Activated CD8-positive, alpha-beta T cell treated with anti-CD3 and anti-CD28 coated beads for 36 hours (primary cell): ENCODE measurements at places on chromosomes 3 and 15. TPM values are rescaled to one million over a fixed set of nuclear protein-coding genes. Genes with fewer than 3 reads are reported as not detected.
A peak's percentile ranks its signal among the peaks of the same experiment; 100 is the strongest.

Gene BOC
- total RNA-seq, result 0.20 TPM

Gene EIF3J
- 109 TPM for total RNA-seq

DNA sequence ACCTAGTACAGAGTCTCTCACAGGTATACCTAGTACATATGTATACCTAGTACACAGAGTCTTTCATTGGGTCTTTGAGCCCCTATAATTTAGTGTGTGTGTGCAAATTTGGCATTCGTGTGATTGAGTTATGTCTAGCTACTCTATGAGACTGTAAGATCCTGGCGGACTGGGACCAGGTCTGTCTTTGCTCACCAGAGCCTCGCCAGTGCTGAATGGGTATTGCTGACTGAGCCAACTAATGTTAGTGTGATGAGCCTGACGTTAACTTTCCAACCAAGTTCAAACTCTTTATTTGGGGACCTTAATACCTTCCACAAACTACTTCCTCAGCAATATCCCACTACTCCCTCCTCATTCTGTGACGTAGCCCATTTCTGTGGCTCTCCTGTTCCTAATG, 35.6 kb downstream of the SETMAR start:
- no peak for DNase-seq

Gene ERICH6
- total RNA-seq, result not detected

DNA sequence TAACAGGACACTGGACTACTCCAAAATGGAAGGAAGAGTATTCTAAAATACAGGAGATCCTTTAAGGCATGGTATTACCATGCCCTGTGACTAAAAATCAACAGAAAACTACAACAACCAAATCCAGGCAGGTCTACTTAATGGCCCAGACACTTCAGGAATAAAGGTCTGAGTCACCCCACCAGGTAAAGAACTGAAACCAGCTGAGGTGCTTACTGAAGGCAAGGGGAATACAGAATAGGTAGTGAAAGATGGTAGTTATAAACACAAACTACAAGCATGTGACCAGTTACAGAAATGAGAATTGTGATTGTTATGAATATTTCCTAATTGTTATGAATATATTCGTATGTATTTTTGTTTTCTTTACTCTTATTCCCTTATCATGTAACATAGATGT, 13.4 kb downstream of the IFT57 start:
- DNase-seq, result no peak

- peak; percentile 41 for DNase-seq
Measured at GRCh38 chr15:67303490-67304363, 49.1 kb downstream of the IQCH start.

- no peak for DNase-seq
Measured at GRCh38 chr3:13023235-13023970, 49.8 kb downstream of the IQSEC1 start.

DNA sequence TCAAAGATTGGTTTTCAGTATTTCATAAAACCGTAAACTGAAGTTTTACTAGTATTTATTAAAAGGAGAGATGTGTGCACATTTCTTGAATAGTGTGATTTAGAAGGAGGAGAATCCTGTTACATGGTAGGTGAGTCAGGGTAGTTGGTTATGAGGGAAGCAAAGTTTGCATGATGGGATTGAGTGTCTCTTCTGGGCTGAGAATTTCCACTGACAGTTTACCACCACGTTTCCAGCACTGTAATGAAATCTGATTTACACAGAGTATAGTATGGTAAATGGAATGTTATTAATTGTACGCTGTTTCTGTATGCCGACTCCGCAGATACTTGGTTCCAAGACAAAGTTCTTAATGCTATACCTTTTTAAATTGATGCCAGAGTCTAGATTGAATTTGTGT, 1.6 kb downstream of the NECTIN3 start:
- DNase-seq, result no peak

DNA sequence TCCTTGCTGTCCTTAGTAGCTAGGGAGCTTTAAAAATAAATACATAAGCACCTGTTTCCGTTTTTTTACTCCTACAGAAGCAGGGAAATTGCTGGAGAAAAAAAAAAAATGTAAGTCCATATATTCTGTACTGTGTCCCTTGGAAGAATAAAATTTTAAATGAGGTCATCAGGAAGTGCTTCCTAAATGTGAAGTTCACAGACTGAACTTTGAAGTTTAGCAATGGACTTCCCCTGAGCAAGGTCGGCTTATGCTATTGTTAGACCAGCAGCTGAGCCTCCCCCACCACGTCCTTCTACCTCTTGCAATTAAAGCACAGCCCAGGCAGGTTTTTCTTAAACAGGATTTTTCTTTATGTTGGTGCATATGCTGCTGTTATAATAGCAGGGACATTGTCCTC, 26.3 kb downstream of the LIPC start:
- peak; percentile 62 for DNase-seq

DNA sequence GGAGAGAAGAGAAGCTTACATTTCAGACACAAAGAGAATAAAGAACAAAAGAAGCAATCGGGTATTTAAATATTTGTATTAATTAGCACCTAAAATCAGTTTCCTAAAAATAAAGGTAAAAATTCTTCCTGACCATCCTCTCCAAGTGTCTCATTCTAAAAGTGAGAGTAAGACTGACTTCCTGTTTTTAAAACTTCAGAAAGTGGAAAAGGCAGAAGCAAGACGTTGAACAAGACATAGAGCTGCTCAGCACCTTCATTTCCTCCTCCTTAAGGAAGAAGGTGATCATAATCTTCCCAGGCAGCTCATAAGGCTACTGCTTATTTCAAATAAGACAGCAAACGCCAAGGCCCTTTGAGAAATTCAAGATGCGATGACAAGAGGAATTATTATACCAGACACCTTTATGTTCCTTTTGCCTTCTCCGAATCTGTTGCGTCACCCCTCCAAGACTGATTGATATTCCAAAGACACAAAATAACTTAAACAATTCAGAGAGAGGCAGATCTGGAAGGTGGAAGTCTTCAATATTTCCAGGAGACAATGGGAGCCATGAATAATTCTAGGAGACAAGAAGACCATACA, 238.8 kb upstream of the TLE3 start:
- no peak for DNase-seq

Gene FRMD5
- total RNA-seq, result 0.23 TPM

GRCh38 chr3:23859012-23859743, 53.4 kb downstream of the UBE2E1 start:
- DNase-seq, result no peak

Gene BCHE
- not detected for total RNA-seq

DNA sequence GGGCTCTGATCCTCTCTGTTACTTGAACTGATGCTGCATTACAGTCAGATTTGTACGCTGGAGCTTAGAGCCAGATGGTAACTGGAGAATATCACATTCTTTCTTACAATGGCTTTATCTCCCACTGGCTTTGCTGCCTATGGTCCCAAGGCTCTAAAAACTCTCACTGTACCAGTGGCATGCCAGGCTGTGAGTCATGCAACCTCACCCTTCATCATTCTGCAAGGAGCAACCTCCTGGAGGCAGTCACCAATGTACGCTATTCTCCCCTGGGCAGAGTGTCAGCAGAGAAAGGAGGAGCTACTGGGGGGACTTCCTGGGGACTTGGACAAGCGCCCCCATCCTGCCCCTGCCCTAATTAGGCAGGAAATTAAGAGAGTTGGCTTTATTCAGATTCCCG, 97.9 kb upstream of the EIF1B start:
- no peak for DNase-seq

DNA sequence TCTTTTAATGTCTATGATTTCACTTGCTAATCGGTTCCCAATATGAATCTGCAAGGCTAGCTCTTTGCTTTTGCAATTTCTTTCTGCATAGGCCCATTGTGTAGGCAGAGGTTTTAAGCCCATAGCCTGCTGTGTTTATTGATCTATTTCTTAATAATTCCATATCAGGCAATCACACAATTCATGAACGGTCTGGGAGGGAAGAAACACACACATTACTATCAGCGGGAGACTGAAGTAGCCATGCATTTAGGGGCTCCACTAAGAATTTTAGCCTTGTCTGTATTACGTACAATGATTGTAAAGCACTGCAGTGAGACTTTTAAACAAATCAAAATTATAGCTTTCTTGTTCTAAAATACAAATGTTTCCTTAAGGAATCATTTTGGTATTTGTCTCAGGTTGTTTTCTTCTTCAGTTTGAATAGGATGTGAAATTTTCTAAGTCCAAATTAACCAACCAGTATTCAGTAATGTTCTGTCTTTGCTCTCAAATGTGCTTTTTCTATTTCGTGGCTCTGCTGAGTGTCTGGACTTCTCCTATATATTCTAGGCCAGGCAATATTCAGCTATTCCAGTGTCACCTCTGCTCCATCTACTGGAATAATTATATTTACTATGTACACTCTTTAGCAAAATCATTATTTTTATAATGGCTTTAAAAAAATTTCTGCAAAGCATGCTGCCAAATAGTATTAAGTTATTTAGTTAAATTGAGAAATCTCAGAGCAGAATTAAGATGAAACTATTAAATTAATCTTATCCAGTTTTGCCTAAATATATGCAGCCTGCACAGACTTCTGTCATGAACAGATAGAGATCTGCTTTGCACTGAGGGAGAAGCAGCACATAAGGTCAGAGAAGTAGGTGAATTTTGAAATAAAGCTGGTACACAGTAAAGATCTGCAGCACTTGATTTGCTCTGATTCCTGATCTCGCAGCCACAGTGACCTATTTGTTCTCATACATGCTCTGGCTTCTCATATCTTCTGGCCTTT, 103.0 kb upstream of the NAALADL2 start:
- no peak for DNase-seq

GRCh38 chr3:54168451-54168850, 46.1 kb downstream of the CACNA2D3 start:
- no peak for DNase-seq

GRCh38 chr3:25967385-25967784, 177.5 kb downstream of the OXSM start:
- no peak for DNase-seq

DNA sequence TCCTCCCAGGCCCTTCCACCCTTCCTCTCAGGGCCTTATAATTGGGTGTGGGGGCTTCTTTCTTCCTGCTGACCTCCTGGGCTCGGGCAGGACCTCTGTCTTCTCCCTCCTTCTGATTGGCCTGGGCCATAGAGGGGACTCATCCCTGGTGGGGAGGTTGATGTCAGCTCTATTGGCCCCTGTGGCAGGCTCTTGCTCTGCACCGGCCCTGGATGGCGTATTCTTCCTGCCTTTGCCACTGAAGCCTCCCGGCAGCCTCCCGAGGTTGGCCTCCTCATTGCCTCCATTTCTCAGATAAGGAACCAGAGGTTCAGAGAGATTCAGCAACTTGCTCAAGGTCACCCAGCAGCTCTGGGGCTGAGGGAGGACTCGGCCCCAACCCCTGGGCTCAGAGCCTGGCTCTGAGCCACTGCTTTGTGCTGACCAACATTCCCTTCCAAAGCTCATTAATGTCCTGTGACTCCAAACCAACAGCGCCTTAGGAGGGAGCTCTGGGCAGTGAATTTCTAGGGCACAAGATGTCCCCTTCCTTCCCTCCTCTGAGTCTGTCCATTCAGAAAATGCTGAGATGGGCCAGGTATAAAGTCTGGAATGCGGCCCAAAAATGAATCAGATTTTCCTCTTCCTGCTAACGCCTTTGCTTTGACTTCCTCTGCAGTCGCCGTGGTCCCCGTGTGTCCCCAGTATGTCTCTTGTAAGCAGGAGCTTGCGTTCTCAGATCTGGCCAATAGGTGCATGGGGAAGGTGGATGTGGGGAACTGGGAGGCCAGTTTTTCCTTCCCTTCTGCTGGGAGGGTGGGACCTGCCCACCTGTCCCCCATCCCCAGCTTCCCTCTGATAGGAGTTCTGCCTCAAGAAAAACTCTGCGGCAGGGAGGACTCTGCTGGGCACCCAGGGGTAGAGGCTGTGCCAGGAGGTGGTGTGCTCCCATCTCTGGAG, 74.2 kb downstream of the HMCES start:
- DNase-seq, result no peak

GRCh38 chr3:53253707-53254508, 1.9 kb downstream of the TKT start:
- DNase-seq, result peak; percentile 21

- DNase-seq, result no peak
Measured at GRCh38 chr3:21691036-21691435, 60.0 kb downstream of the ZNF385D start.

Gene PEX5L
- total RNA-seq, result not detected

DNA sequence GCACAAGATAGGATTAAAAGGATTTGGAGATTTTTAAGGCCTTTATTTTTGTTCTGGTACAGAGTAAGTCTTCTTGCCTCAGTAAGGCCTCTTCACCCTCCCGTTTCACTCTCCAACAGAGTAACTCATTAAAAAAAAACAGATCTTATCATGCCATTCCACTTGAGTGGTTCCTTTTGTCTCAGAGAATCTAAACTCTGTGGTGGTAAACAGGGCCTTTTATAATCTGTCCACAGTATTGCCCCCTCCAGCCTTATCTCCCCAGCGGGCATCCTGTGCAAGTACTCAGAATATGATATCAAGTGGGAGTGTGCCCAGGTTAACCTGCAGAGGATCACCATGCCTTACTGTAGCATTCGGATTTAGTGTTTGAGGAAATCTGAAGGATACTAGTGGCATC, 20.3 kb upstream of the ATOSA start:
- no peak for DNase-seq

DNA sequence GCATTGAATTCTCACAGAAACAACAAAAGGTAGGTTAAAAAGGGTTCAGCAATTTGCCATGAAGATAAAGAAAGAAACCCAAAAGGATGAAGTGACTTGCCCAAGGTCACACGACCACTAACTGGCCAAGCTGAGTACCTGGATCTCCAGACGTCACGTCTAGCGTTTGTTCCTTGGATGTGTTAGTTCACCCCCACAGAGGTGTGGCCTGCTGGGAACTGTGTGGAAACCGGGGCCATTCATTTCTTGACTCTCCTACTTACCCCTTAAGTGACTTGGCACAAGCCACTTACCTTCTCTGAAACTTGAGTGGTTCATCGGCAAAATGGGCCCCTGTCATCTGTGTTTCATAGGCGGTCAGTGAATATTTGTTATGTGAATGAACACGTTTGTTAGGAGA, 244.3 kb upstream of the SLCO3A1 start:
- DNase-seq, result no peak

DNA sequence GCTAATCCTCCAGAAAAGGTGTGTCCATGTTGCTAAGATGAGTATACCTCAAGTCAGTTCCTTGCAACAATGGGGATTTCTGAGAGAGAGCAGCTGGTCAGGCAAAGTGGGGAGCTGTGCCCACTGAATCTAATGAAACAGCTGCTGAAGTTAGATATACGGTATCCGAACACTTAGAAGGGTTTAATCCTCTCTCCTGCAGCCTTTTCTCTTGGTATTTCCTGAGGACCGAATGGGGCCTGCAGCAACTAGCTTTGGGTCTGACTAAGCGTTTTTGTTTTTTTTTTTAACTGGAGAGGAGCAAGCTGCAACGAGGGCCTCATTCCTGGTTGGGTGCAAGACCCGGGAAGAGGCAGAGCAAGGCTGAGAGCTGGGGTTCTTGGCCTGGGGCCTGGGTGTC, 37.6 kb upstream of the BNC1 start:
- DNase-seq, result no peak
